ENCODE measurements at places on chromosomes 4 and X. TPM values are rescaled to one million over a fixed set of nuclear protein-coding genes. Genes with fewer than 3 reads are reported as not detected.

SSX4B gene
- total RNA-seq: not detected

DNA sequence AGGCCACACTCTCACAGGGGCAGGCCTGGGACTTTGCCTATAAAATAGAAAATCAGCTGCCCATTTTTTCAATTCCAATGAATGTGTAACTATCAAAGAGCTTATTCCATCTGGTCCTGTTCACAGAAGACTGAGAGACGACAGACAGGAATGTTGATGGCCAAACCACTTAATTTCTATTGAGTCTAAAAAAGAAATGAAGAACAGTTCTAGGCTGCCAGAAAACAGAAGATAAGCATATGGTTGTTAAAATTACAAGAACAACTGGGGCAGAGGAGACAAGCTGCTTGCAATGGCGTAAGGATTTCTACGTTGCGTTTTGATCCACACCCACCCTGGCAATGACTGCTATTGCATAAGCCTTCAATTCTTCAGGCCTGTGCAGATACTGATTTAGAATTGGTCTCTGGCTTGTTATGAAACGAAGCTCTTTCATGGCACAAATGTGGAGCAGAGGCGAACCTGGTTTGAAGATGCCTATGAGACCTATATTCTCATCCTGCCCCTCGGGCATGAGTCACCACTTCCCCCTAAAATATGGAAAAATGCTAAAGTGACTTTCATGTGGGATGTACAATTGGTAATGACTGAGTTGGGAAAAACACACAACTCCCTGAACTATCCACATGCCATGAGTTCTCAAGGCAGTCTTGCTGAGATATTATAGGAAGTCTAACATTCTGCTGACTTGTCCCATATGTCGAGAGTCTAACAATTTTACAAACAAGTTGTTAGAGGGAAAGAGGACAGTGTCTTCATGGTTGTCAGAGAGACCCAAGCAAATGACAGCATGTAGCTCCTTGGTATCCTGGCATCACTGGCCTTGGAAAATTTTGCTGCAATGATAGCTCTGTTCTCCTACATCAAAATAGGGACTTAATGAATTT, 37.9 kb upstream of the SORBS2 start:
- no peak for DNase-seq

- DNase-seq: no peak
These were observed 55.7 kb downstream of the STAP1 start for GRCh38 chr4:67614186-67614585.

DNA sequence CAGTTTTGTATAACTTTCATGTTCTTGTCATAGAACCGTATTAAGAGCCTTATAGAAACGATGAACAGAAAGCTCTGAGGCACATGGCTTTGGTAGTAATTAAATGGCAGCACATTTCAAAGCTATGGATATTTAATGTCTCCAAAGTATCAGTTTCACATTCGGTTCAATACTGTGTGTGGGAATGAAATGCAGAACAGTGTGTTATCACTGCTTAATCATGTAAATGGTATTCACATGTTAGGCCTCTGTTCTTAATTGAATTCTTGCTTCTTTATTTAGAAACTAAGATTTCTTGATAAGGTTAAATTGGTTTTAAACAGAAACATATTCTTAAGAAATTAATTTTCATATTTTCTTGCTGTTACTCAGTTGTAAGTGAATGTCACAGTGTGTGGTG, 701.0 kb upstream of the PITX2 start:
- DNase-seq: no peak

- no peak for DNase-seq
These were observed 282.4 kb upstream of the GPC4 start for GRCh38 chrX:133697656-133698055.

DNA sequence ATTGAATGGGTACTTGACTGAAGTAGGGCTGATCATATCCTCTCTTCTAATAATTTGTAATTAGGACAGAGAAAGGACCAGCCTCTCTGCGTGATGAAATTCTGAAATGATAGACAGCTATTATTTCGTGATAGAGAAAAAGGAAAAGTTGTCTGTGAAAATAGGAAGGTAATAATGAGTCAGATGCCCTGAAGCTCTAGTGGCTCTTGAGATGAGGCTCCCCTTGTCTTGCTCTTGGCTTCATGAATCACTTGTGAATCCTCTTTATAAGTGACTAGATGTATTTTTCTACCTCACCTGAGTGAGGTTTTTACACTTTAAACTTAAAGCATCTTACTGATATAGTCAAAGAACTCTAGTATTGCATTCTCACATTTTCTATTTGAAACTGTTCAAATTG, 888.9 kb downstream of the PCDH18 start:
- no peak for DNase-seq

DNA sequence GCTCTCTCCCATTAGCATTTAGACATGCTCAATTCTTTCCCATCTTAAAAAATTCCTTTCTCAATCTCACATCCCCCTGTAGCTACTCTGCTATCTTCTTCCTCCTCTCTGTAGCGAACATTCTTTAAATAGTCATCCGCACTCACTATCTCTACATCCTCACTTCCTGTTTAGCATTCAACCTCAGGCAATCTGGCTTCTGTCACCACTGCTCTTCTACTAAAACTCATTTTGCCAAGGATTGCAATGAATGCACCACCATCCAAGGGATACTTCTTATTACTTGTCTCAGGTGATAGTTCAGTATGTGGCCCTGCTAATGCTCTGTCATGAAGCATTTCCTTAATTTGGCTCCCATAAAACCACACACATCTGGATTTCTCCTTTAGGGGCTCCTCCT, 10.9 kb upstream of the TET2 start:
- DNase-seq: no peak

DNA sequence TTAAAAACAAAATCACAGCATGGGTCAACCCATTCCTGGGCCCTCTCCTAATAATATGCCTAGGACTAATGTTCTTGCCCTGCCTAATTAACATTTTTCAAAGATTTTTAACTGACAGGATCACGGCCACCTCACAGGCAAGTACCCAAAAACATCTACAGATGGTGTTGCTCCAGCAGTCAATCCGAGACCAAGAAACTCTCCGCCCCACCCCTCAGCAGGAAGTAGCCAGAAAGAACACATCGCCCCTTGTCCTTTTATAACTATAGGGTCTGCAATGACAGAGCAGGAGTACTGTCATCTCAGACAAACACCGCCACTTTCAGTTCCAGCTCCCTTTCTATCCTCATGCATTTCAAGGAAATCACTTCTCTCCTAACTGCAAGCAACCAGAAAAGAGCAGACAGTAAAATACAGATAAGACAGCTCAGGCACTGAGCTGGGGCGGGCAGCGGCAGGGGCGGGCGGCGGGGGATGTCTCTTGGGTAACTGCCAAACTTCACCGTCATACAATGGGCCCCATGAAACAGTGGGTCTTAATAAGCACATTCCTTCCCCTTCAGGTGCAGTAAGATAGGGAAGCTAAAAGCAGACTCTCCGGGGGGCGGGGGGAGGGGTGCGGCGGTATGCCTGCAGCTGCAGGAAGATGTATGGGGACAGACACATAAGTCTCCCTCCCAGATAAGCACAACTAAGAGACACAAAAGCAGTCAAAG, 67.4 kb downstream of the ZNF182 start:
- no peak for DNase-seq

DNA sequence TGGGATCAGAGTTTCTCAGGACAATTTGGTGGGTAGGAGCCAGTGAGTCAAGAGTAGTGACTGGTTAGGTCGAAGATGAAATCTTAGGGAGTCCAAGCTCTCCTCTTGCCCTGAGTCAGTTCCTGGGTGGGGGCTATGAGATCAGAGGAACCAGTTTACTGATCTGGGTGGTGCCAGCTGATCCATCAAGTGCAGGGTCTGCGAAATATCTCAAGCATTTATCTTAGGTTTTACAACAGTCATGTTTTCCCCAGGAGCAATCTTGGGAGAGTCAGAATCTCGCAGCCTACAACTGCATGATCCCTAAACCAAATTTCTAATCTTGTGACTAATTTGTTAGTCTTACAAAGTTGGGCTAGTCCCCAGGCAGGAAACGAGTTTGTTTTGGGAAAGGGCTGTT, 1833.2 kb upstream of the PCDH7 start:
- DNase-seq: no peak

DNA sequence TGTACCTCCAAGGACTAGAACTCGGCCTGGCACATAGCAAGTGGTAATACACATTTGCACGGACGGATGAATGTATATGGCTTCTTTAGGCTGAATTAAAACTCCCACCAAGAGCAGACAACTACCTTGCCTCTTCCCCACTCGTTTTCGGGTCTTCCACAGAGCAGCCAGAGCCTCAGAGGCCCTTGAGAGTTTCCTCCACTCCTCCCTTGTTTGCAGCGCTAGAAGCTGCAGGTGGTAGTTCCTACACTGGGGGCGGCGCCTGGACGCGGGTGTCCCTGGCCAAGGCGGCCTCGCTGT, 10.2 kb upstream of the INTU start:
- no peak for DNase-seq

- DNase-seq: no peak
These were observed 627 bp upstream of the FAT4 start for GRCh38 chr4:125313989-125314667.

- DNase-seq: no peak
These were observed 334.8 kb upstream of the KLF3 start for GRCh38 chr4:38328989-38329729.

DNA sequence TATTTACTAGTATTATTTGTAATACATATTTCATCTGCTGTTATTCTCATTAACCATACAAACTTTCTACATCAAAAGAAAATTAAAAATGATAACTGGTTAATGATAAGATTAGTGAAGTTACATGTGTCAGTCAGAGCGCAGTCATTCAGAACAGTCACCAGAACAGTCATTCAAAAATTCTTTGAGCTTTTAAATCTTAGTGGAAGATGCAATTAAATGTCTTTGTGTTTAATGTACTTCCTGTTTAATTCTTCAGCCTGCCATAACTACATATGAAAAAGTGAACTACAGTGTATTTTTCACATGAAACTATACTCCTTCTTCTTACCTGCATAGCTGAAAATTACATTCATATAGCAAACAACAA, 179.7 kb upstream of the NDST4 start:
- no peak for DNase-seq

DNA sequence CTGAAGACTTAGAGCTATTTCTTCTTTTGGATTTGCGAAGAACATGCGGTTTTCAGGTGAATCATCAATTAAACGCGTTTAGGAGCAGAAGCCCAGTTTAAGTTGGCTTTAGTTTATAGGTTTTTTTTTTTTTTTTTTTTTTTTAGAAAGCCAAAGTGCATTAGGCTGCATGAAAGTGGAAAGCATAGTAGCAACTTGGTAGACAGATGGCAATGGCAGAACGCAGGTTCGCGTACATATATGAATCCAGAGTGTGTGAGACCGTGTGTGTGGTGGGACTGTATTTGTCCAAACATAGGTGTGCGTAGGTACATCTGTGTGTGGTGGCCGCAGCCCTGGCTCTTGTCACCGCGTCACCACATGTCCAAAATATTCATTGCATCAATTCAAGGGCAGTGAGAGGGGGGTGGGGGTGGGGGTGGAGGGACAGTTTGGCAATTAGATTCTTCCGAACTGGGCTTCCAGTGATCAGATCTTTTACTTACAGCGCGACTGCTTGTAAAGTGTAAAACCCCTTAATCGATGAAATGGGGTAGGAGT, 901 bp downstream of the JADE1 start:
- no peak for DNase-seq

DNA sequence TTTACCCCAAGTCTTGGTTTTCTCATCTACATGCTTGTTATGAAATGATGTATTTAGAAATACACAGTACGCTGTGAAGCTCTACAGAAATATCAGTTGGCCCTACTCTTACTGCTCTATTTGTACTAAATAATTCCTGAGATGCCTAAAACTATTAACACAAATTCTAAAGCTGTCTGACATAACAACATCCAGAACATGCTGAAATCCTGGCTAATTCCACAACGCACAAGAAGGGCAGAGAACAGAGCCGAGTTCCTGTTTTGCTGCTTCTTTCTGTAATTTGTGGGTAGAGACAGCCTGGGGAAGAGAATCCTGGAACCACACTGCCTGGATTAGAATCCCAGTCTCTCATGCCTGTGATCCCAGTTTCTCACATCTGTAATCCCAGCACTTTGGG, 59.0 kb downstream of the ZNF827 start:
- DNase-seq: no peak
